ENCODE measurements at places on chromosomes 7 and 10. TPM values are rescaled to one million over a fixed set of nuclear protein-coding genes. Genes with fewer than 3 reads are reported as not detected.
A peak's percentile ranks its signal among the peaks of the same experiment; 100 is the strongest.

Gene ASIC3
- polyA plus RNA-seq, result 2.6 TPM

Gene CYP3A5
- 3.0 TPM for polyA plus RNA-seq

Gene SPDYE5
- 0.85 TPM for polyA plus RNA-seq

Gene CYP2C9
- 2.9 TPM for polyA plus RNA-seq

Gene AMZ1
- 0.16 TPM for polyA plus RNA-seq

Gene HMX2
- polyA plus RNA-seq, result 1.3 TPM

Gene ASB4
- polyA plus RNA-seq, result 0.11 TPM

Gene NME8
- polyA plus RNA-seq, result not detected

Gene ARHGAP21
- polyA plus RNA-seq, result 72.1 TPM

Gene ERCC6
- polyA plus RNA-seq, result 13.8 TPM

Gene LEP
- polyA plus RNA-seq, result 0.16 TPM

Gene FOXI2
- polyA plus RNA-seq, result 0.71 TPM

Gene CLDN3
- polyA plus RNA-seq, result 28.4 TPM

GRCh38 chr10:123009105-123009820 lies 457 bp downstream of the ACADSB start:
- no peak for DNase-seq

- no peak for DNase-seq
Measured at GRCh38 chr7:44398511-44398911, 73.1 kb upstream of the CAMK2B start.

- no peak for DNase-seq
Measured at GRCh38 chr7:22664988-22665798, 61.8 kb upstream of the IL6 start.

GRCh38 chr10:2014541-2014940 lies 277.2 kb upstream of the ADARB2 start:
- no peak for DNase-seq

DNA sequence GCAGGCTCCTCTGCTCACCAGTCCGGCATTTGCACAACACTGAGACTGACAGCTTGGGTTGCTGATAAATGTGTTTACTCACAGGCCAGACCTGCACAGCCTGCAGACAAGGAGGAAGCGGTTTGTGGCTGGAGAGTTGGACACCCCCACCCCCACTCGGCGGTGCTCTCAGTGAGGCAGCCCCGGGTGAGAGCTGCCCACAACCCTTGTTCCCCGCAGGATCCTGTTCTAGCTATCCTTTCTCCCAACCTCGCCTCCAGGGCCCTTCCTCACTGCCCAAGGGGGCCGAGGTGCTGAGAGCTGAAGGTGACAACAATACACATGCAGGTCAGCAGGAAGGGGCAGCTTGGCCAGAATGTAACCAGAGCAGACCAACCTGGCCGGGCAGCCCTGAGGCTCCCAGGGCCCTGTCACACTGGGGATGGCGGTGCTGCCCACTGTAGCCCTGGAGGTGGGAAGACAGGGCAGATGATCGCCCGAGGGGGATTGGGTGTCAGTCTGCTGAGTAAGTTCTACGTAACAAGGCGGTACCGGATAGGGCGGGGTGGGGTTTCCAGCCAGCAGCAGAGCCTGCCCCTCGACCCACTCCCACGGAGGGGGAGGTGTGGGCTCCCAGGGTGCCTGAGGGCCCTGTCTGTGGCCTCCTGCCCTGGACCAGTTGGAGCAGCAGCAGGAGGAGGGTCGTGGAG lies 2.1 kb upstream of the ADAM8 start:
- DNase-seq, result no peak

DNA sequence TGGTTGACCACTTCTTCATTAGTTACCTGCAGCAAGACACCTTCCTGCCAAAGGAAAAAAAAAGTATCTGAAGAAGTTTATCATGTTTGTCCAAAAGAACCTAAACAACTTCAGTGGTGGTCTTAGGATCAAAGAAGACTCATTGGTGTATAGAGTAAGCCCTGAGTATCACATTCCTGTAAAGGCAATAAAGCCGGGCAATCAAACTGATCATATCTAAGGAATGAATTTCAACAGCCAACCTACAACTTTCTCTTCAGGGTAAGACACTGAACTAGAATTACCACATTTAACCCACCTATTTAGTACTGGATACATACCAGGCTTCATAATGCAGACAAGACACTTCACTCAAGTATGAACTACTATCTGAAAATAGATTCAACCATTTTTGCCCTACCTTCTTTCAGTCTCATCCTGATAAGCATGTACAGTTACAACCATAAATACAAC lies 10.1 kb downstream of the HNRNPA2B1 start:
- no peak for DNase-seq

DNA sequence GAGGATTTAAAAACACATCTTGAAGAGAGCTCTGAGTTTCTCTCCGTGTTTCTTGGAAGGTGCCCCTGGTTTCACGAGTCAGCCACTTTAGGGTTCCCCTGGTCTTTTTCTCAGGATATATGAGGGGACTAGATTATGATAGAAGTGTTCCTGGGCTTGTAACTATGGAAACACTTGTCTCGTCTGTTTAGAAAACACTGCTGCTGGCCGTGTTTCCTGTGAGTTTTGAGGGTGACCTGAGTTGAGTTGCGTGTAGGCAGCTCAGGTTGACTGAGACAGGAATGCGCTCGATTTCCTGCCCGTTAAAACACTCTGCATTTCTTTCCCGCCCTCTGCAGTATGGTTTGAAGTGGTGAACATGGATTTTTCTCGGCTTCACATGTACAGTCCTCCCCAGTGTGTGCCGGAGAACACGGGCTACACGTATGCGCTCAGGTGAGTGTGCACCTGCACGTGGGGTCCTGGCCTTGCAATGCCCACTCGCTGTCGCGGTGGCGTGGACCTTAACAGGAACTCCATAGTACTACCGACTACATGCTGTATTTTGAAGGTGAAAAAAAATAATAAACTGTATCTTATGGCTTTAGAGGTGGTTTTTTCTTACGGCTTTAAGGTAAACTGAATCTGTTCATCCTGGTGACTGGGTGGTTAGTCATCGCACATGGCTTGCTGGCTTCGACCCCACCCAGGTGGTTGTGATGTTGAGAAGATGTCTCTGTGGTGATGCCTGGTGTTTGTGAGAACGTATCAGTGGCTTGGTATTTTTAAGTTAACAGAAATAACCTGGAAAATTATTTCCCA lies at the start of gene SUN1:
SUN1 (plus strand) TSS at position 310 of the 801 bp plus-strand sequence; CDS start at position 359, 49 bp downstream.
- DNase-seq, result no peak

GRCh38 chr10:86703176-86703575 lies 34.9 kb downstream of the LDB3 start:
- no peak for DNase-seq

DNA sequence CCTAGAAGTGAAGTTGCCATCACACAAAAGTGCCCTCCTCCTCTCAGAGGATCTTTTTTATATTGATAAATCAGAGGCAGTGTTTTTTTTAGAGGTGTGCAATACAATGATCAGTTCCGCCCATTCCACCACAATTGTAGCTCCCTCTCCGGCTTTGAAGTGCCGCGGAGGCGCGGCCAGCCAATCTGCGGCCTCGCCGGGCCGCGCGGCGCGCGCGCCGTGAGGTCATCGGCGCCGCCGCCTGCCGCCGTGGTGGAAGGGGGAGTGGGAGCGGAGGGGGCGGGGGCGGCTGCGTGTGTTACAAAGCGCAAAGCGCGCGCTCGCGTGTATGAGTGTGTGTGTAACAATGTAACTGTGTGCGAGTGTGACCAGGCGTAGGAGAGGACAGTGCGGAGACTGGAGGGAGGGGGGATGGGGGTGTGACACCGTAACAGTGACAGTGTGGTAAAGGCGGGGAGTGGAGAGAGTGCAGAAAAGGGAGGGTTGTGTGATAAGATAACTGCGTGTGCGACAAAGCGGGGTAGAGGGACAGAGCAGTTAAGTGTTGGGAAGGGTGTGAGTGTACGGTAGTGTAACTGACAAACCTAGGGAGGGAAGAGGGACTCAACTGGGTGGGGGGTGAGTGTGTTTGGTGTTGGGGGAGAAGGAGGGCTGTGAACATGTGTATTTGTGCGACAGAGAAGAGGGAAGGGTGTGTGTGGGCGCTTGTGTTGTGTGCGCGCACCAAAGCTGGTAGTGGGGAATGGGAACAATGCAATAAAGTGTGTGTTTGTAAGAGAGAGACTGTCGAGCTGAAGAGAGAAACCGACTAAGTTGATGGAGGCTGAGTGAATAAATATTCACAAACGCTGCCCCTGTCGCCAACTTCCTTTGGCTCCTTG lies at the start of gene SP8:
SP8 (minus strand) TSS at position 108 of the 881 bp plus-strand sequence; CDS start at position 20, 88 bp downstream.
- no peak for DNase-seq

- DNase-seq, result no peak
Measured at GRCh38 chr10:75470901-75471300, 39.5 kb downstream of the LRMDA start.

DNA sequence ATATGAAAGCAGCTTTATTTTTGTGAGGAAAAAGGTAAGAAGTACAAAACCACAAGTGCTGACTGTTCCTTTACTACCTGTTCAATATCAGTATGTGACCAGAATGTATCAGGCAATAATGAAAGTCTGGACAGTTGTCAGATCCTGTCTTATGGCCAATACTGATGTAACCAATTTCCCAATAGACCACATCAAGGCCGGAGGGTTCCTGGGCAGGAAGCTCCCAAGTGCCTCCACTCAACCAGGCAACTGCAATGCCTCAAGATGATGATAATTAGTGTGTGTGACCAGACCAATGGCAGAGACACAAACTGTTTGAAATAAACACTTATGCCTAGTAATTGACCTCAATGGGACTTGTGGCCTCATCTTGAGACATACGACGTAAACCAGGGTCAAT lies 149.4 kb upstream of the ASAH2 start:
- DNase-seq, result no peak

DNA sequence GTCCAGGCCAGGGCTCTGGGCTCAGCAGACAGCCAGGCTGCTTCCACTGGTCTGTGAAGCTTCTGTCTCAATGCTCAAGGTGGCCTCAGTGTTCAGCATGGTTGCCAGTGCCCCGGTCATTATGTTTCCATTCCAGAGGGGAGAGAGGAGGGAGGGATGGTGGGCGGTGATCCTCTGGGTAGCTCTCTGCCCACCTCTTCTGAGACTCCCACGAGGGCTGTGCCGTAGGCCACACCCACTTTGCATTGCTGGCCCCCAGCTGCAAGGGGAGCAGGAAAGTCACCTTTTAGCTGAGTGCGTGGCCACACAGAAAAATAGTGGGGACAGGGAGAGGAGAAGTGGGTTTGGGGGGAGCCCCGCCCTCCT lies 42.5 kb downstream of the FOXK1 start:
- no peak for DNase-seq

DNA sequence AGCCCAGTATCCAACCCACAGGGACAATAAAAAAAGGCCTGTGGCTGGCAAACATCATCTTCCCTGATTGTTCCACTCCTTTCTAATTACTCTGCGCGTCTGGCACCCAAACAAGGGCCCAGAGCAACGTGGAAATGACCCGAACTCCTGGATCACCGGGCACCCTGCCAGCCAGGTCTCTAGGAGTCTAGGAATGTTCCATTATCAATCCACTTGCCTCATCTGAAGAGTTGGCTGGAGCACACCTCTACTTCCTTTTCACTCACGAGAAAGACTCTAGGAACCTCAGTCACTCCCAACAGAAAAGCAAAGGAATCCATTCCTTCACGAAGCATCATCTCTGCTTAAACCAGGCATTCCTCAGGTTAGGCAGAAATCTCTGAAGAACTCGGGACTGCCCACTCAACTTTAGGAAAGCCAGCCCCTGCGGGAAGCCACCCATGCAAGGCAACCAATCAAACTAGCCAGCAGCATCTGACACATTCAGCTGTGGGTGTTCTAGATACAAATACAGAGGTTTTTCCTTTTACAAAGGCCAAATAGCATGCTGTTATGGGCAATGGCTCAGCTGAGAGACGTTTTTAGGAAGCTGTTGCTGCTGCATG lies 37.7 kb downstream of the ATXN7L1 start:
- no peak for DNase-seq

DNA sequence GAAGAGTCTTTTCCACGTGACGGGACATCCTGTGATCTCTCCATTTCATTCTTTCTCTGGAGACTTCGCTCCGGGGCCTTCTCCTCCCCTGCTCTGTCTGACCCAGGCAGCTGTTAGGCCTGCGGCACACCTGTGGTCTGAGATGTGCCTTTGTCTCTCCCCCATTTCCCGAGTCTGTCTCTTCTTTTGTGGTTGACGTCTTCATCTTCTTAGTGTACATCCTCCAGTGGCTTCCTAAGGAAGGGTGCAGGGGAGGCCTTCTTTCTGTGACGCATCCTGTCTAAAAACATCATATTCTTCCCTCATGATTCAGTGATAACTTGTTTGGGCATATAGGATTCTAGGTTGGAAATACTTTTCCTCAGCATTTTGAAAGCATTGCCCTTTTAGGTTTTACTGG lies 17.2 kb upstream of the ATP6V0E2 start:
- DNase-seq, result no peak

DNA sequence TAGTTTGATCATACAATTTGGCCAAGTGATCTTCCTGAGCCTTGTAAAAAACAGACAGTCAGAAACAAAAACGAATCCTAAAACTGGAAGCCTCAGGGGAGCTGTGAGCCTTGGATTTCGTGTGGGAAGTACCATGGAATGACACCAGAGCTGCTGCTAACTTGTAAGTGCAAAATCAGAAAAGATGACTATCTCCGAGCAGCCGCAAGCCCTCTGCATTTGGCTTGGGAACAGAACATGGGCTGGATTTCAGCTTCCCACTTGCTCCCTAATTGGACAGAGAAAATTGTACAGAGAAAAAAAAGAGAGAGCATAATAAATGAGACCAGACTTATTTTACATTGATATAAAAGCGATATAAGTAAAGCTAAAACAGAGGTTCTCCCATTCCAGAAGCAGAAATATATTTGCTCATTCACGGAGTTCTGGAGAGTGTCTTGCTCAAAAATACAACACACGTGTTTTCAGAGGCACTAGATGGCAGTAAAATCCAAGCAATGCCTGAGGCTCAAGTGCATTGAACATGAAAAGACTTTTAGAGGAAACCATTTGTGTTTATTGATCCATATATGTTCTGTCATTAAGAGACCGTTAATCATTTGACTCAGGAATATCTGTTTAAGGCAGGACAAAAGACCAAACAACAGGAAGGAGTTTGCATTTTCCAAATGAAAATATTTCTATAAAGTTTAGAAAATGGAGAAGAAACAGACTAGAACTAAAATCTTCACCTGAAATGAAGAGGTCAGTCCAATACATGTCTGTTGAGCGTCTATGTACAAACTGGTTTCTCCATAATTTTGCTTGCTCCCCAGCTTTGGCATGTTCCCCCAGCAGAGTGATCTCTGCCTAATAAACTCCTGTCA lies 78.3 kb upstream of the SLC26A5 start:
- peak; percentile 5 for DNase-seq

- DNase-seq, result no peak
Measured at GRCh38 chr7:131522325-131522930, 34.0 kb downstream of the PODXL start.

- no peak for DNase-seq
Measured at GRCh38 chr10:87546210-87546609, 41.5 kb downstream of the MINPP1 start.

GRCh38 chr10:11687357-11687771 lies 54.8 kb upstream of the ECHDC3 start:
- peak; percentile 38 for DNase-seq

DNA sequence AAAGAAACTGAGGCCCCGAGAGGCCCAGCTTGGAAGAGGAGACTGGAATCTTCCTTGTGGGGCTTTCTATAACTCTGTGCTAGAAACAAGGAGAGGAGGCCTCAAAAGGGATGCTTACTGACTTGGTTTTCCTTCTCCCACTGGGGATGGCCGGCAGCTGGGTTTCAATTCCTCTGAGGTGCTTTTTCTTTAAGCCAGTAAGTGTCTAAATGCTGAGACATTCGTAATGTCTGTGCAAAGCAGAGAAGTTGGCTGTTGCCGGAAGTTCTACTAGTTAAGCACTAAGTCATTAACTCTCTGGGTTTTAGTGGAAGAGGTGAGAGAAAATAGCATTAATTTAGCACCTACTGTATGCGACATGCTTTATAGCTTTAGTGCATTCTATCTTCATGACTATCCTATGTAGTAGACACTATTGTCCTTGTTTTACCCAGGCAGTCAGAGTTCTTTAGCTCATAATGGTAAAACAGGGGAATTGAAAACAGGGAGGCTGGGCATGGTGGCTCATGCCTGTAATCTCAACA lies 135.2 kb downstream of the RGS10 start:
- no peak for DNase-seq
